Activated CD4-positive, alpha-beta T cell treated with anti-CD3 and anti-CD28 coated beads, Interleukin-2, amount 10 ng/mL, durations not matched to agents 24 days and 14 days (primary cell): ENCODE measurements at places on chromosomes 12 and 14. TPM values are rescaled to one million over a fixed set of nuclear protein-coding genes. Genes with fewer than 3 reads are reported as not detected.

The LRRC10 gene
- not detected in 2 replicates for total RNA-seq

The GPN3 gene
- 60.0 and 62.8 TPM in 2 replicates for total RNA-seq

The ARHGEF40 gene
- not detected in 2 replicates for total RNA-seq

The NOC4L gene
- total RNA-seq, result 49.6 and 53.3 TPM in 2 replicates

The CIDEB gene
- 21.8 and 22.2 TPM in 2 replicates for total RNA-seq

The BCL2L14 gene
- 13.0 and 14.2 TPM in 2 replicates for total RNA-seq

The RNU4-1 gene
- total RNA-seq, result 2,196 and 2,563 TPM in 2 replicates

The TAS2R20 gene
- total RNA-seq, result 2.0 and 2.1 TPM in 2 replicates

The CFAP54 gene
- 0.09 TPM in 2 replicates for total RNA-seq

The COX14 gene
- total RNA-seq, result 44.0 and 45.0 TPM in 2 replicates

The FAM222A gene
- 1.3 and 1.5 TPM in 2 replicates for total RNA-seq

GRCh38 chr12:43786899-43787693 lies 19.0 kb downstream of the TWF1 start:
- no peak for DNase-seq

- DNase-seq, result no peak
Measured at GRCh38 chr12:124082012-124082411, 109.0 kb downstream of the ZNF664 start.

DNA sequence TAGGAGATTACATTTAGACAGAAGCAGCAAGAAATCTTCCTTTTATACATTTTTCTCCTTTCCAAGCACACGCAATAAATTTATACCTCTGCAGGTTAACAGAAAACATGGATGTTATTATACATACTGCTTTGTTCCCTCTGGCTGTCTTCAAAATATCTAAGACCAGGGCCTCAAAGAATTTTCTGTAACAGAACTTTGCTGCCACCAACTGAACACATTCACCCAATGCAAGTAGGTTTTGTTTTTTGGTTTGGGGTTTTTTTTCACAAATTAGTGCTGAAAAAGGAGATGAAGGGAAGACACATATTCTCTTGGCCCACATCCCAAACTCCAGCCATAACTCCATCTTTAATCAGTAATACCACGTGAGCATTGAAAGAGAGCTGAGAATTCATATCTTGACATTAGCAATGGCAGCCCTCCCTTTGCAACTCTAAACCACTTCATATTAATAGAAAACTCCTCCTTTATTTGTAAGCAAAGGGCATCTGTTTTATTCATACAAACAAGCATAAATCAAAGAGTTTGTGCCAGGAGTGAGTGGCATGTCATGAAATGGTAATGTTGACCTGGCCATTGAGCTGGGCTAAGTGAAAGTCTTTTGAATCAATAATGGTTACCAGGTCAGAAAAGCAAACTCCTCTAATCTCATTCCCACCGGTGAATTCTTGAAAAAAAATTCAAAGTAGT lies 150.8 kb upstream of the FSCB start:
- no peak for DNase-seq

DNA sequence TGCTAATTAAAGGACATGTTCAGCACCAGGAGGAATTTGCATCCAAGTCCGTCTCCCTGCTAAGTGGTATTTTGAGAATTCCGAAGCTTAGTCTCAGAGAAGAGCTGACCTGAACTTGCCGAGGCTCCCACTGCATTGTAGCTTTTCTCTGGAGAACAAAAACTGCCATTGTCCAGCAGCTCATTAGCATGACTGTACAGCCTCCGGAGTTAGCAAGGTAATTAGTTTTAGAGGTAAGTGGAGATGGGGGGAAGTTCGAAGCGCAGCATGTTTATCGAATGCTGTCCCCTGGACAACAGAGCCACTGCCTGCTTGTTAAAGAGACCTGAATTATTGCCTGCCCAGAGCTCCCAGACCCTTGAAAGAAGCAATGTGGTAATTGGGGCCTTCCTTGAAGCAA lies 160.3 kb upstream of the PELI2 start:
- DNase-seq, result no peak

GRCh38 chr12:70430400-70430799 lies 64.3 kb downstream of the KCNMB4 start:
- no peak for DNase-seq

DNA sequence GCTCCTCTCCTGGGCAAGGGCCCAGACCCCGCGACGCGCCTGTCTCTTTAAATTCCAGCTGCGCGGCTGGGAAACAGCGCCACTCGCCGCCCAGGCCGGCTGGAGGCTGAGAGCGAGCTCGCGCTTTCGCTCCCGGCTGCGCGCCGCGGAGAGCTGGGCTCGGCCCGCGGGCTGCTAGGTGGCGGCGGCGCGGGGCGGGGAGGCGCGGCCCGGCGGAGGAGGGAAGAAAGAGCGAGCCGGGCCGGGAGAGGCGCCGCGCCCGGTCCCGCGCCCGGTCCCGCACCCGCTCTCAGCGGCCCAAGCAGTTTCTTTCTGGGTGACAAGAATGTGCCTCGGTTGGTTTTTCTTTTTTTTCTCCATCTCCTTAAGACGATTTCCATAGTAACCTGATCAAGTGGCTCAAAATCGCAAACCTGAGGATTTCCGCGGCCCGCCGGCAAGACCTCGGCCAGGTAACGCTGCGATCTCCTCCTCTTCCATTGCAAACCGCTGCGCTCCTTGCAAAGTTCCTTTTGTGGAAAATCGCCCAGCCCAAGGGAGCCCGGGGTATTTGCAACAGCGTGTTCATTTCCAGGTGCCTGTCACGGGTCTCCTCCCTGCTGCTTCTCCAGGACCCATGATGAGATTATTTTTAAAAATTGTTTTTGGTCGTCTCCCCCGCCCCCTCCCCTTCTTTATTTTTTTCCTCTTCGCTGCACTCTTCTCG lies 259.5 kb upstream of the E2F7 start:
- DNase-seq, result peak; percentile 79

- DNase-seq, result no peak
Measured at GRCh38 chr12:59936534-59936933, 340.7 kb downstream of the SLC16A7 start.

- DNase-seq, result no peak
Measured at GRCh38 chr14:101980251-101980650, 15.9 kb downstream of the DYNC1H1 start.

DNA sequence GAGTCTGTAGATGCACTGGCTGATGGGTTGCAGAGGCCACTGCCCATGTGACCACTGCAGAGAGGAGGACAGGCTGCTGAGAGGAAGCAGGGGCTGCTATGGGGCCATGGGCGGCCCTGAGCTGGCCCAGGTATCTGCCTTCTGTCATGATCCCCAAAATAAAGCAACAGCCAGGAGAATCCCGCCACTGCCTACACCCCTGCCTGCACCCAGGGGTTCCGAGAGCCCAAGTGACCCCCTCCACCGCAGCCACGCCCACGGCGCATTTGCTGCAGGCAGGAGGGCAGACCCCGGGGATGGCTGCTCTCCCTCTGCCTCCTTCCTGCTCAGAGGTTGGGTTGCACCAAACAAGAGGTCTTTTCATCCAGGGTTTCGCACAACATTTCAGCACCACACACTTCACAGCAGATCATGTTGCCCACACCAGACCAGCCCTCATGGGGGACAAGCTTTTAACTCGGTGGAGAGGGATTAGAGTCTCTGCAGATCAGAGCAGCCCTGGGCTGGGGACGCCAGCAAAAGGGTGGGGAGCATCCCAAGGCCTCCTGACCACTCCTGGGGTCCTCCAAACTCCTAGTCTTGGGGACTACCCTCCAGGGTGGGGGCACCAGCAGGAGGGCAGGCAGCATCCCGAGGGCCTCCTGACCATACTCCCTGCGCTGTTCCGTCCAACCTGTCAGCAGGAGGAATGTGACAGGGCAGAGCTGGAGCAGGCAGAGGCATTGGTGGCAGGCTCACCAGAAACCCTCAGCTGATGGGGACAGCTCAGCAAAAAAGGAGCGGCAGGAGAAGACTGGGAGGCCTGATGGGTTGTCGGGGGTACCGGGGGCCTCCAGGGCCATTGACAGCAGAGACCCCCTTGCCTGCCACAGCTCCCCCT lies 14.1 kb downstream of the CCDC85C start:
- DNase-seq, result no peak

DNA sequence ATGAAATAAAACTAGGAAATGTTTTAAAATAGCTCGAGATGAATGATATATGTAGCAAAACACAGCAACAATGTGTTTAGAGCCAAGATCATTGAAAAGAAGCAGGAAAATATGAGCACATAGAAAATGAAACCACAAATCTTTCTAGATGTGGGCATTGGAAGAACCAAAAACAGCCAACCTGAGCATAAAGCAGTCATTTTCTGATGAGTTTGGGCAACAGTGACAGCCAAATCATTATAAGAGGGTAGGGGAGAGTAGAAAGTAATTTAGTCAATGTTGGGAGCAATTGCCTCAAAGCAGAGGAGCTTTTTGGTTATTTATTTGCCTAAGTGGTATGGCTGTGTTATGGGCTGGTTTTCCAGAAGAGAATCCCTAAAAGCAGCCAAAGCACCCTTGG lies 8.8 kb upstream of the BICDL1 start:
- peak; percentile 61 for DNase-seq

DNA sequence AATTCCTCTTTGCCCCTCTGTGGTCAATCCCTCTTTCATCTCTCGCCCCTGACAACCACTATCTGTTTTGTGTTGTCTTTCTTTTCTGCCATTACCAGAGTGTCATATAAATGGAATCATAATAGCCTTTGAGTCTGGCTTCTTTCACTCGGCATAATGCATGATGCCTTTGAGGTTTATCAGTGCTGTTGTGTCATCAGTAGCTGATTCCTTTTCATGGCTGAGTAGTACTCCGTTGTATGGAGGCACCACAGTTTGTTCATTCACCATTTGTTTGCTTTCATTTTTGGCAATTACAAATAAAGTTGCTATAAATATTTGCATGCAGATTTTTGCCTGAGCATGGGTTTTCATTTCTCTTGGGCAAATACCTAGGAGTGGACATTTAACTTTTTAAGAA lies 47.2 kb downstream of the WSCD2 start:
- DNase-seq, result no peak

DNA sequence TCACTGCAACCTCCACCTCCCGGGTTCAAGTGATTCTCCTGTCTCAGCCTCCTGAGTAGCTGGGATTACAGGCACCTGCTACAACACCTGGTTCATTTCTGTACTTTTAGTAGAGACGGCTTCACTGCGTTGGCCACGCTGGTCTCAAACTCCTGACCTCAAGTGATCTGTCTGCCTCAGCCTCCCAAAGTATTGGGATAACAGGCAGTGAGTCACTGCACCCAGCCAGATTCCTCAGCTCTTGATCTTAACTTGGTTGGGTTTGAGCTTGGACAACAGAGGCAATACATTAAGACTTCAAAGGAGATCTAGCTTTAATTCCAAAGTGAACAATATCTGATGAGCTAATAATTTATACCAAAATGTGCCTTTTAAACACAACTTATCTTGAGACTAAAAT lies 5.6 kb downstream of the DAZAP2 start:
- no peak for DNase-seq

- DNase-seq, result no peak
Measured at GRCh38 chr12:88951860-88952561, 371.7 kb upstream of the KITLG start.

- DNase-seq, result peak; percentile 73
Measured at GRCh38 chr12:52836042-52836466, 1.9 kb upstream of the KRT79 start.

DNA sequence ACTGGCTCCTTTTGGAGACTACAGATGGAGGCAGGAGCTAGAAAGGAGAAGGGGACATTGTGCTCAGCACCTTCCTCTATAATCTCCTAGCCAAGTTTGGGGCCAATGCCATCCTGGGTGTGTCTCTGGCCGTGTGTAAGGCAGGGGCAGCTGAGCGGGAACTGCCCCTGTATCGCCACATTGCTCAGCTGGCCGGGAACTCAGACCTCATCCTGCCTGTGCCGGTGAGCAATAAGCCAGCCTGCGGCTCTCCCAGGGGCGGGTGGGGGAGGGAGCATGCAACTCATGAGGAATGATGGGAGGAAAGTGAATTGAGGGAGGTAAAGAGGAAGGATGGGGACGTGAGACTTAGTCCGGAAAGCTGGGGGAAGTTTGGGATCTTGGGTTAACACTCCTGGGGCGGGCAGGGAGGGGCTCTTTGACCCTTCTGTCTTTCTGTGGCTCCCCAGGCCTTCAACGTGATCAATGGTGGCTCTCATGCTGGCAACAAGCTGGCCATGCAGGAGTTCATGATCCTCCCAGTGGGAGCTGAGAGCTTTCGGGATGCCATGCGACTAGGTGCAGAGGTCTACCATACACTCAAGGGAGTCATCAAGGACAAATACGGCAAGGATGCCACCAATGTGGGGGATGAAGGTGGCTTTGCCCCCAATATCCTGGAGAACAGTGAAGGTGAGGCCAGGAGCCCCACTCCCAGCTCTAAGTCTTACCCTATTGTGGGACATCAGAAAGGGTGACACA lies 3.3 kb downstream of the ENO2 start:
- no peak for DNase-seq

DNA sequence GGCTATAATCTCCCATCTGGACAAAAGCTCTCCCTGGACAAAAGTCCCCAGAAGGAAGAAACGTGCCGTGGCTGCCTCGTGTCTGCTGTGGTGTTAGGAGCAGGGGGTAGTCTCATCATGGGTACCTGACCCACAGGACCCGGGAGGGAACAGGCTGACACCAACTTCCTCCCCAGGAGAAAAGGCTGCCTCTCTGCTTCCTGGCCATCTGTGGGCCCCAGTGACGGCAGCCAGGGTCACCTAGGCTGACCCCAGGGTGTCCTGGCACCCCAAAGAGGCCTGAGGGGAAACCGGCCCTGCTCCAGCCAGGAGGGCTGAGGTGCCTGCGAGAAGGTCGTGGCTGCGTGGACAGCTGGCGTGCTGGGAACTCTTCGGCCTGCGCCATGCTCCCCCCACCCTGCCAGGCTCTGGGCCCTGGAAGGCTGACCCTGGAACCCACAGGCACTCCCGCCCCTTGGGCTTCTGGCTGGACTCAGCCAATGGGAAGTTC lies 133.9 kb downstream of the RFLNA start:
- DNase-seq, result no peak

GRCh38 chr14:89616852-89617341 lies 199.9 kb upstream of the FOXN3 start:
- peak; percentile 90 for DNase-seq

DNA sequence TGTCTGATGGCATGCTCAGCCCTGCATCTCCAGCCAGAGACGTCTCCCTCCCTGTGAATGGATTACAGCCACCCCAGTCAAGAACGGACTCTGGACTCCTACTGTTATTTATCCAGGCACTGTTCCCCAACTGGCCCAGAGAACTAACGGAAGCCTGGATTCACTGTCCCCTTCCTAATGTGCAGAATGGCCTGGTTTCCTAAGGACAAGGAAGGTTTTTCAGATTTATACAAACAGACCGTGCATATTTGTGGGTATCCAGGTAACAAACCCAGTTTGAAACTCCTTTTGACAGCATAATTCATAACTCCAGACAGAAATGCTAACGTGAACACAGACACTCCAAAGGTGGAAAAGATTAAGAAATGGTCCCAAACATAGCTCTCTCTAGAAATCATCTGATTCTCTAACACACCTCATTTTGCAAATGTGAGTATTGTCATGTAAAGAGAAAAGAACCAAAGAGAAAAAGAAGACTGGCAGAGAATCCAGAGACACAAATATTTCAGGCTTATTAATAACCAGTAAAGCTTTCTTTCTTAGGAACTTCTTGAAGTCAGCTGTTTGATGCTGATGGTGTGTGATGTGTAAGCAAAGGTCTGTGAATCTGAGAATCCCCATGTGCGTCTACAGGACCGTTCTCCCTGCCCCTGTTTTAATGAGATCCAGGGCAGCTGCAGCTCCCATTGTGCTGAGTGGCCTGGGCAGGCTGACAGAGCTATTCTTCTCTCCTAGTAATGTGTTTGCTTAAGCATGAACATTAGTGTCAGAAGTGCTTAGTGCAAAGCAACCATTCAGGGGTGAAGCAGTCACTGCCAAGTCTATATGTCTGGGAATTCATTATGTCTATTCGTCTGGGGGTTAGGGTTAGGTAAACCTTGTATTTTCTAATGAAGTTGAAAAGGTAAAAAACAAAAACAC lies 86.8 kb upstream of the HIF1A start:
- no peak for DNase-seq

GRCh38 chr14:64536488-64537245 lies 3.9 kb upstream of the HSPA2 start:
- no peak for DNase-seq
